ENCODE measurements at places on chromosomes 1 and 21. TPM values are rescaled to one million over a fixed set of nuclear protein-coding genes. Genes with fewer than 3 reads are reported as not detected.

The OR2L5 gene
- total RNA-seq: not detected

The FAM43B gene
- not detected for total RNA-seq

The GLIS1 gene
- not detected for total RNA-seq

DNA sequence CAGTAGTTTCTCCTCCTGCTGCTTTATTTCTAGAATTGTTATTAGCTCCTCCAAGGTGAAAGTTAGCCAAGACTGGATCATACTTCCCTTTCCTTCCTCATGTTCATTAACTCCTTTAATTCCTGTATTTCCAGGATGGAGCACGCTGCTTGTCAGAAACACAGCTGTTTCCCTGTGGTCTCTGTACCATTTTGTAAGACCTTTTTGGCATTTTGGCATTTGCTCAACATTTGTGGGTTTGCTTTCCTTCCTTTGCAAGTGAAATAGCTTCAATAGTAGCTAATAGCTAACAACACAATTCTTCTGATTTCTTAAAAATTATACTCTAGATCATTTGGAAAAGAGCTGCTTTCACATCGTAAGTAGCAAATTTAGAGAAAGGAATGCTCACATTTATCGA, 44.3 kb upstream of the HPDL start:
- H3K27ac ChIP-seq: no peak overlapping the region
- no peak overlapping the region for H3K4me3 ChIP-seq
- no peaks in the 10 kb centered on the region for H3K27me3 ChIP-seq
- H3K36me3 ChIP-seq: no peaks in the 10 kb centered on the region
- H3K4me1 ChIP-seq: no peaks in the 10 kb centered on the region
- DNase-seq: no peak

DNA sequence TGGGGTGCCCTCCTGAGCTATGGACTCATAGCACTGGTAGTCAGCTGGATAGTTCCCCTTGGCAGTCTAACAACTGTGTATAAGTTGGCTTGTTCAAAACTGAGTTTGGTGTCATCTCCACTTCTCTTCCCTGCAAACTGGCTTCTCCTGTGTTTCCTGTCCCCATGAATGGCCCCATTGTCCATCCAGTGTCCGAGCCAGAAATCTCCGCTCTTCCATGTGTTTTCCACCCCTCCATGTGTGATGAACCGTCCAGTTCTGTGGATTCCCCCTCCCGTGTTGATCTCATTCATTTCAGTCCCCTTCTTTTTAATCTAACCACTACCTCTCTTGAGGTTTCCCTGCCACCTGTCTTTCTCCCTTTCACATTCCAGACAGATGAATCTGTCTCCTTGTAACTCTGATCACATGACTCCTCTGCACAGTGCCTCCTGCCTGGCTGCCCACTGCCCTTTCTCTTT, 195.7 kb downstream of the ROR1 start:
- peaks cover 8% of the 10 kb centered on the region for H3K4me1 ChIP-seq
- peaks cover 15% of the 10 kb centered on the region for H3K27me3 ChIP-seq
- H3K27ac ChIP-seq: no peak overlapping the region
- no peaks in the 10 kb centered on the region for H3K36me3 ChIP-seq

DNA sequence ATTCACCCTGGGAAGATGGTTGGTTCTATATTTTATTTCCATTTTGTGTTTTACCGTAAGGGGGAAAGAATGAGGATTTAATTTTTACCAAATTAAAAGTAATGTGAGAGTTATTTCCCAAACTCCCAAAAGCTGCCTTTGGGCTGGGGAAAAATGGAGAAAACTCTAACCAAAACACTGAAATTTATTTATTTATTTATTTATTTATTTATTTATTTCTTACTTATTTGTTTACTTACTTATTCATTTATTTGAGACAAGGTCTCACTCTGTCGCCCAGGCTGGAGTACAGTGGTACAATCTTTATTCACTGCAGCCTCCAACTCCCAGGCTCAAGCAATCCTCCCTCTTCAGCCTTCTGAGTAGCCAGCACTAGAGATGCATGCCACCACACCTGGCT, 38.0 kb upstream of the ZBTB18 start:
- no peak overlapping the region for H3K4me3 ChIP-seq
- no peaks in the 10 kb centered on the region for H3K36me3 ChIP-seq
- no peaks in the 10 kb centered on the region for H3K27me3 ChIP-seq
- H3K27ac ChIP-seq: no peak overlapping the region
- DNase-seq: no peak

GRCh38 chr1:22296701-22297591, 154.0 kb upstream of the WNT4 start:
- H3K27me3 ChIP-seq: peaks cover 38% of the 10 kb centered on the region
- H3K4me1 ChIP-seq: no peaks in the 10 kb centered on the region
- no peak overlapping the region for H3K27ac ChIP-seq
- H3K4me3 ChIP-seq: no peak overlapping the region
- H3K36me3 ChIP-seq: no peaks in the 10 kb centered on the region

GRCh38 chr1:8816831-8817411, 519 bp downstream of the RERE start:
- H3K36me3 ChIP-seq: peaks cover 6% of the 10 kb centered on the region
- no peaks in the 10 kb centered on the region for H3K27me3 ChIP-seq
- DNase-seq: peak; percentile 13
- H3K4me3 ChIP-seq: peak overlapping the region; percentile 86
- H3K27ac ChIP-seq: peak overlapping the region; percentile 93

The FAM167B gene
- 0.42 TPM for total RNA-seq

DNA sequence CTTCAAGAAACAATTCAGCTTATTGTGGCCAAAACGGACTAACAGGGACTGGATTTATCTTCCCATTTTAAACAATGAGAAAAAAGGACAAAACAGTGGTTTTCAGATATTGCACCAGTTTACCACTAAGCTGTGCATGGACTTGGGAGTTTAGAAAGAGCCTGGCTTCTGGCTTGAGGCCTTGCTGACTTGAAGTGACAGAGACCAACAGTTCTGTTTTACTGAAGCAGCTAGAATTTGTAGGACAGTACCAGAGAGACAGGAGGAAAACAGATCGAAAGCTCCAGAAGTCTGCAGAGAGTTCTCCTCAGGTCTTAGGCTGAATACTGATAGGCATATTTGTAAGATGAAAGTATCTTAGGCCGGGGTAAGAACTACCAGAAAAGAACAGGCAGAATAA, 20.5 kb downstream of the FCRL4 start:
- no peak overlapping the region for H3K4me3 ChIP-seq
- no peaks in the 10 kb centered on the region for H3K4me1 ChIP-seq
- H3K27ac ChIP-seq: no peak overlapping the region
- DNase-seq: no peak
- peaks cover 2% of the 10 kb centered on the region for H3K27me3 ChIP-seq

GRCh38 chr1:11429935-11430334, 49.0 kb upstream of the DISP3 start:
- peaks cover 8% of the 10 kb centered on the region for H3K4me1 ChIP-seq
- H3K36me3 ChIP-seq: no peaks in the 10 kb centered on the region
- no peak overlapping the region for H3K4me3 ChIP-seq
- no peak overlapping the region for H3K27ac ChIP-seq

GRCh38 chr1:153985341-153985912, 712 bp downstream of the RAB13 start:
- no peaks in the 10 kb centered on the region for H3K36me3 ChIP-seq
- H3K27me3 ChIP-seq: peaks cover 3% of the 10 kb centered on the region
- H3K4me3 ChIP-seq: peak overlapping the region; percentile 77
- peaks cover 34% of the 10 kb centered on the region for H3K4me1 ChIP-seq
- peak; percentile 73 for DNase-seq

The SPRR4 gene
- not detected for total RNA-seq

- H3K27me3 ChIP-seq: no peaks in the 10 kb centered on the region
- DNase-seq: no peak
- H3K4me3 ChIP-seq: no peak overlapping the region
Observed at GRCh38 chr1:164707868-164708331, 148.9 kb downstream of the PBX1 start.

- no peak overlapping the region for H3K4me3 ChIP-seq
- no peaks in the 10 kb centered on the region for H3K27me3 ChIP-seq
- H3K27ac ChIP-seq: no peak overlapping the region
- DNase-seq: no peak
Observed at GRCh38 chr1:3473381-3473844, 18.9 kb downstream of the ARHGEF16 start.

GRCh38 chr1:154813300-154813816, 56.7 kb downstream of the KCNN3 start:
- peaks cover 1% of the 10 kb centered on the region for H3K27me3 ChIP-seq
- no peak for DNase-seq
- H3K36me3 ChIP-seq: no peaks in the 10 kb centered on the region
- no peak overlapping the region for H3K27ac ChIP-seq
- peaks cover 16% of the 10 kb centered on the region for H3K4me1 ChIP-seq

DNA sequence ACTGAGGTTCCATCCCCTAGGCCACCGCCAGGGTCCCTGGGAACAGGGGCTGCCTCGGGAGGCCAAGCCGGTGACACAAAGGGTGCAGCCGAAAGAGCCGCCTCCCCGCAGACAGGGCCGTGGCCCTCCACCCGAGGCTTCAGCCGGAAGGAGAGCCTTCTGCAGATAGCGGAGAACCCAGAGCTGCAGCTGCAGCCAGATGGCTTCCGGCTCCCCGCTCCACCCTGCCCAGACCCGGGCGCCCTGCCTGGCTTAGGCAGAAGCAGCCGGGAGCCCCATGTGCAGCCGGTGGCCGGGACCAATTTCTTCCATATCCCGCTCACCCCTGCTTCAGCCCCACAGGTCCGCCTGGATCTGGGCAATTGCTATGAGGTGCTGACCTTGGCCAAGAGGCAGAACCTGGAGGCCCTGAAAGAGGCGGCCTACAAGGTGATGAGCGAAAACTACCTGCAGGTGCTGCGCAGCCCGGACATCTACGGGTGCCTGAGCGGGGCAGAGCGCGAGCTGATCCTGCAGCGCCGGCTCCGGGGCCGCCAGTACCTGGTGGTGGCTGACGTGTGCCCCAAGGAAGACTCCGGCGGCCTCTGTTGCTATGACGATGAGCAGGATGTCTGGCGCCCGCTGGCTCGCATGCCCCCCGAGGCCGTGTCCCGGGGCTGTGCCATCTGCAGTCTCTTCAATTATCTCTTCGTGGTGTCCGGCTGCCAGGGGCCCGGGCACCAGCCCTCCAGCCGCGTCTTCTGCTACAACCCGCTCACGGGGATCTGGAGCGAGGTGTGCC, 1.4 kb downstream of the KLHDC7A start:
- DNase-seq: no peak
- H3K27ac ChIP-seq: no peak overlapping the region
- H3K36me3 ChIP-seq: no peaks in the 10 kb centered on the region
- peaks cover 5% of the 10 kb centered on the region for H3K27me3 ChIP-seq
- H3K4me1 ChIP-seq: peaks cover 2% of the 10 kb centered on the region
